ENCODE measurements at places on chromosomes 2 and 18. TPM values are rescaled to one million over a fixed set of nuclear protein-coding genes. Genes with fewer than 3 reads are reported as not detected.

DNA sequence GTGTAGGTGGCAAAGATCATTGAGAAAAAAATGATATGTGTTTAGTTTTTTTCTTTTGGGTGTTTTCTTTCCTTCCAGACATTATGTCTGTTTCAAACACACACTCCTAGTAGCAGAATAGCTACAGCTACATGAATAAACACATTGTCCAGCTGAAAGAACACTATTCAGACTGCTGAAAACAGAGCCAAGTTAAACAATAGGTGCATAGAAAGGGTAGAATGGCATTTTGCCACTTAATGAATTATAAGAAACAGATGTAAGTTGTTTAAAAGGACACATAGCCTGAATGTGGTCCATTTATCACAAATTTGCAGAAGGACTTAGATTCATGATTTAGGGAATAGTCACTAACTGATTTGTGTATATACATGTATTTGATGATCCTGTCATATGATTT, 20.1 kb downstream of the CTLA4 start:
- DNase-seq = no peak
- no peaks in the 10 kb centered on the region for H3K36me3 ChIP-seq
- no peak overlapping the region for H3K27ac ChIP-seq
- no peaks in the 10 kb centered on the region for H3K4me1 ChIP-seq

- H3K4me1 ChIP-seq = no peaks in the 10 kb centered on the region
- no peak for DNase-seq
- no peak overlapping the region for H3K4me3 ChIP-seq
- H3K27ac ChIP-seq = no peak overlapping the region
- no peaks in the 10 kb centered on the region for H3K36me3 ChIP-seq
- H3K27me3 ChIP-seq = no peaks in the 10 kb centered on the region
These were observed 898.3 kb downstream of the CPS1 start for GRCh38 chr2:211454679-211455078.

DNA sequence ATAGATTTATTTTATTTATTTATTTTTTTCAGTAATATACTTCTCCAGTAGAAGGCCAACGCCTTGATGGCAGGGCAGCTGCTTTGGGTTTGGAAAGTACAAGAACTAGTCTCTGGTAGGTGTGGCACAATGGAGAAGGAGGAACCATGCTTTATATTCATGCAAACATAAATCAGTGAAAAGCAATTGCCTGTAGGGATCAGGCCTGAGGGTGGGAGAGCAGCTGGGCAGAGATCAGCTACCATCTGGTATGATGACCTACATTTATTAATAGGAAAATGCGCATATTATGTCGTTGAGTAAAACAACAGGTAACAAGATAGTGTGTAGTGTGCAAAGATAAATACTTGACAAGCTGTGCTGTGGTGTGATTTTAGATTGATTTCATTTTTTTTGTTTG, 120.4 kb upstream of the TLK1 start:
- H3K4me3 ChIP-seq = no peak overlapping the region
- H3K27ac ChIP-seq = no peak overlapping the region
- no peak for DNase-seq
- no peaks in the 10 kb centered on the region for H3K4me1 ChIP-seq
- no peaks in the 10 kb centered on the region for H3K36me3 ChIP-seq

DNA sequence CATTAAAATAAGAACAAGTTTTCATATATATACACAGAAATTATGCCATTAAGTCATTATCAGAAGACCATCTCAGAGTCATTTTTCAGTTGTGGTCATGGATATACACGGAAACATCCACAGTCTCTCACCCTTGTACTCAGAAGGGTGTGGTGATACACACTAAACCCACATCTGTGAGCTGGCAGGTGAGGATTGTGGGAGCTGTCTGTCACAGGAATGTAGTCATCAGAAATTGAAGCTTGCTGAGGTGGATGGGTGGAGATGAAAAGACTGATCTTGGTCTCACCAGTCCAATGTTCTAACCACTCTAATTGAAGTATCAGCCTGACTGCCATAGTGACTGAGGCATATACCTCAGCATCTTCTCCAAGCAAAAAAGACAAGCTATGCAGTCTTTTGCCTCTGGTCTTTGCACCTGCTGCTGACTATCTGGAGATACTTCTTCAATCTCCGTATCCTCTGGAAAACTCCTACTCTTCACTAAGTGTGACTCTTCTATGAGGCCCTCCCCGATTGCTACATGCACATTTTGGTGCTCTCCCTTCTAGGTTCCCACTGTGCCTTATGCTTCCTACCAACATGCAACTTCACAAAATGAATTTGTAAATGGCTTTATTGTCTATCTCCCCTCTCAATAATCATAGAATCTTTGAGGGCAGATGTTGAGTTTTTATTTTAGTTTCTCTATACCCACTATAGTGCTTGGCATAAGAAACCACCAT, 232.8 kb downstream of the DYM start:
- H3K4me1 ChIP-seq = no peaks in the 10 kb centered on the region
- no peaks in the 10 kb centered on the region for H3K36me3 ChIP-seq
- H3K4me3 ChIP-seq = no peak overlapping the region
- peak overlapping the region; percentile 50 for H3K27ac ChIP-seq
- no peaks in the 10 kb centered on the region for H3K27me3 ChIP-seq
- peak; percentile 73 for DNase-seq

- H3K27me3 ChIP-seq = no peaks in the 10 kb centered on the region
- no peak overlapping the region for H3K4me3 ChIP-seq
- no peaks in the 10 kb centered on the region for H3K4me1 ChIP-seq
- no peak overlapping the region for H3K27ac ChIP-seq
- no peak for DNase-seq
- no peaks in the 10 kb centered on the region for H3K36me3 ChIP-seq
These were observed 32.5 kb downstream of the EEF1B2 start for GRCh38 chr2:206192157-206192556.

GRCh38 chr2:128375454-128375853, 56.8 kb upstream of the HS6ST1 start:
- no peak for DNase-seq
- no peak overlapping the region for H3K27ac ChIP-seq
- H3K4me3 ChIP-seq = no peak overlapping the region
- H3K4me1 ChIP-seq = no peaks in the 10 kb centered on the region
- no peaks in the 10 kb centered on the region for H3K27me3 ChIP-seq

GRCh38 chr2:213086571-213086970, 64.8 kb downstream of the IKZF2 start:
- no peak overlapping the region for H3K27ac ChIP-seq
- H3K4me3 ChIP-seq = no peak overlapping the region
- no peaks in the 10 kb centered on the region for H3K27me3 ChIP-seq
- no peaks in the 10 kb centered on the region for H3K36me3 ChIP-seq
- DNase-seq = no peak

GRCh38 chr2:88711289-88711688, 19.8 kb downstream of the RPIA start:
- no peak overlapping the region for H3K27ac ChIP-seq
- no peak overlapping the region for H3K4me3 ChIP-seq
- H3K4me1 ChIP-seq = no peaks in the 10 kb centered on the region

Gene MROH2A
- total RNA-seq = not detected

All from colonic mucosa (tissue), 4 donors.